CD8-positive, alpha-beta memory T cell (primary cell): ENCODE measurements at places on chromosomes 7 and 10. TPM values are rescaled to one million over a fixed set of nuclear protein-coding genes. Genes with fewer than 3 reads are reported as not detected.
A peak's percentile ranks its signal among the peaks of the same experiment; 100 is the strongest.

- no peak for DNase-seq
These were observed 22.2 kb downstream of the ZDHHC16 start for GRCh38 chr10:97468162-97468561.

DNA sequence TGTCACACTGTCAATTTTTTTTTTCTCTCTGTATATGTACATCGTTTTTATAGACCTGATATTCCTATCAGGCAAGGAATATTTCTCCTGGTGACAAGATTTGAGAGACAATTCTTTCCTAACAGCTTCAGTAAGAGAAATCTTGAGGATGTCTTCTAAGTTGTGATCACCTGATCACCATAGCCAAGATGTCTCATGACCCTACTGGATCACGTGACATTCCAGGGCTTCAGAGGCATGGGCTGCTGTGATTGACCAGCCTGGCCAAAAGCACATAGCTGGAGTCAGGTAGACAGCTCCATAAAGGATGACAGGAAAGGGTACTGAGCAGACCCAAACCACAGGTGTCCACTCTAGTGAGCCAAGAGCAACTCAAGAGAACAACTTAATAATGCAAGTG, 444.9 kb downstream of the SORCS3 start:
- no peak for DNase-seq

GRCh38 chr7:85021101-85021704, 165.7 kb downstream of the SEMA3D start:
- DNase-seq: no peak

GRCh38 chr7:127017196-127017595, 235.5 kb downstream of the GRM8 start:
- no peak for DNase-seq

ELN gene
- total RNA-seq: not detected

- DNase-seq: no peak
These were observed 222.9 kb downstream of the KIF20B start for GRCh38 chr10:89924261-89924660.

GRCh38 chr7:93047514-93048099, 70.2 kb downstream of the SAMD9 start:
- DNase-seq: no peak

FGF8 gene
- not detected for total RNA-seq

AOAH gene
- total RNA-seq: 26.4 TPM

DNA sequence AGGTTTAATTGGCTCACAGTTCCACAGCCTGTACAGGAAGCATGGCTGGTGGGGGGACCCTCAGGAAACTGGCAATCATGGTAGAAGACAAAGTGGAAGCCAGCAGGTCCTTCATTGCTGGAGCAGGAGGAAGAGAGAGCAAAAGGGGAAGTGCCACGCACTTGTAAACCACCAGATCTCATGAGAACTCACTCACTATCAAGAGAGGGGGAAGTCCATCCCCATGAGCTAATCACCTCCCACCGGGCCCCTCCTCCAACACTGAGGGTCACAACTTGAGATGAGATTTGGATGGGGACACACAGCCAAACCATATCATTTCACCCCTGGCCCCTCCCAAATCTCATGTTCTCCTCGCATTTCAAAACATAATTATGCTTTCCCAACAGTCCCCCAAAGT, 171.9 kb upstream of the CACNA2D1 start:
- DNase-seq: no peak

DKK1 gene
- total RNA-seq: not detected

DNA sequence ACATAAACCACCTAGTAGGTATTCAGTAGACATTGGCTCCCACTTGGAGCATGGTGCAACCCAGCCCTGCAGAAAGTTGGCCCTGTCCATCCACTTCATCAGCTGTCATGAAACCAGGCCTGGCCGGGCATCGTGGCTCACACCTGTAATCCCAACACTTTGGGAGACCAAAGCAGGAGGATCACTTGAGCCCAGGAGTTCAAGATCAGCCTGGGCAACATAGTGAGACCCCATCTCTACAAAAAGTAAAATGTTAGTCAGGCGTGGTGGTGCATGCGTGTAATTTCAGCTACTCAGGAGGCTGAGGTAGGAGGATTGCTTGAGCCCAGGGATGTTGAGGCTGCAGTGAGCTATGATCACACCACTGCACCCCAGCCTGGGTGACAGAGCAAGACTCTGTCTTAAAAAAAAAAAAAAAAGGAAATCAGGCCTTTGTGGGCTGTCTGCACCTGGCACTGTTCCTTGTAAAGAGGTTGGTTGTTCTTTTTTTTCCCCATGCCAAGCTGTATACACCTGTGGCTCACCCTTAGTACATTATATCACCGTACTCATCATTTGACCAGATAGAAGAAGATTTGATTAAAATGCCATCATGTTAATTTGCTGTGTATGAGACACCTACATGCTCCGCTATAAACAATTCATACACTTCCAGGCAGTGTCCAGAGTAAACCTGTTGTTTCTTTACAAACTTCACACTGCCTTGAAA, 45.4 kb upstream of the GRID1 start:
- DNase-seq: no peak

DNA sequence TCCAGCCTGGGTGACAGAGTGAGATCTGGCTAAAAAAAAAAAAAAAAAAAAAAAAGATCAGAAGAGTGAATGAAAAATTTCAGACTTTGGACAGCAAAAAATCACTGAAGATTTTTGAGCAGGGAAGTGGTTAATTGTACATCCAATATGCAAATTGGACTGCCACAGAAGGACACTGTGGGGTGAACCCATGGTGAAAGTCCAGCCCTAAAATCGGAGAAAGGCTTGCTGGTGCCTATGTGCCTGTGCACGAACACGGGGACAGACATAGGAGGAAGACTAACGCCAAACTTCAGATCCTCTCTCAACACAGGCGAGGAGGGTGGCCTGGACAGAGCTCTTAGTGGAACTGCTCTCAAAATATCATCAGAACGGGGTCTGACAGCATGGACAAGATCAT, 65.5 kb downstream of the FAM171A1 start:
- DNase-seq: no peak

GRCh38 chr10:74930965-74931364, 104.6 kb downstream of the KAT6B start:
- DNase-seq: no peak

DNA sequence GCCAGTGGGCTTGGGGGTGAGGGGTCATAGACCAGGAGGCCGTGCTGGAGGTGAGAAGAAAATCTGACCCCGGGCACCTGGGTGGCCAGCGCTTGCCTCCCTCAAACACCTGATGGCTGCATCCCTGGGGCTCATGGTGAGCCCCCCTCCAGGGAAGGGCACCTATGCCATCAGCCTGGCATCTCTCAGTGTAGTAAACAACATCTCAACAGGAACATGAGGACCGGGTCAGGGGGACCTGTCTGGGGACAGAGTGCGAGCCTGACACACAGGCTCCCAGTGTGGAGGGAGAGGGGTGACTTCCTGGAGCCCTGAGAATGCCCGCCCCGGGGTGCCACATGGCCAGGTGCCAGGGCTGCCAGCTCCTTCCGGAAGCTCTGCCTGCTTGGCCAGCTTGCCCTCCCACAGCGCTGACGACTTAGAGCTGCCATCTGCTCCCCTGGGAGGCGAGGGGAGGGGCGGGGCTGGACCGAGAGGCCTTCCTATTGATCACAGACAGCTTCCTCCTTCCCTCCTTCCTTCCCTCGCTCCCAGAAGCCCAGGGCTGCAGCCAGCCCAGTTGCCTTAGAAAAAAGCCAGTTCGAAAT, 12.3 kb downstream of the STX1A start:
- no peak for DNase-seq

- DNase-seq: no peak
These were observed 52.0 kb downstream of the KLRG2 start for GRCh38 chr7:139431459-139431858.

DNA sequence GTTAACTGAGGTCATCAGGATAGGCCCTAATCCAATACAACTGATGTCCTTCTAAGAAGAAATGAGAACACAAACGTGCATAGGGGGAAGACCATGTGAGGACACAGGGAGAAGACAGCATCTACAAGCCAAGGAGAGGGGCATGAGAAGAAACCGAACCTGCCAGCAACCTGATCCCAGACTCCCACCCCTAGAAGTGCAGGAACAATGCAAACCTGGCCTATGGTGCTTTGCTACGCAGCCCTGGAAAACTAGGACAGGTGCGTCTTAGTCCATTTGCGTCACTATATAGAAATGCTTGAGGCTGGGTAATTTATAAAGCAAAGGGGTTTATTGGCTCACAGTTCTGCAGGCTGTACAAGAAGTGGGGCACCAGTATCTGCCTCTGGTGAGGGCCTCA, 322.6 kb upstream of the ZNF32 start:
- no peak for DNase-seq

DNA sequence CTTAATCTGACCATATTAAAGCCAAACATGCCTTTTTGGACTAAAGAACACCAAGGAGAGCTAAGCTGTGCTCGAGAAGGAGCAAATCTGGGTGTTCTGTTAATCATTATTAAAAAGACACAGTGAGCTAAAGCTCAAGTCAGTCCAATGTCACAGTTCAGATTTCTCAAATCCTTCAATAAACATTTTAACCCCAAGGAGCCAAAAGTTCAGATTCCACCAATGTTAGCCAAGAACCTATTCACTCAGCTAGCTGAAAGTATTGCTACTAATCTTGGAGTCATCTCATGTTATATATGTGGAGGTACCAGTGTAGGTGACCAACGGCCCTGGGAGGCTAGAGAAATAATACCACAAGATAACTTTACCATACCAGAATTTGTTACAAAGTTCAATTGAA, 14.5 kb upstream of the ZNF33B start:
- DNase-seq: no peak

DNA sequence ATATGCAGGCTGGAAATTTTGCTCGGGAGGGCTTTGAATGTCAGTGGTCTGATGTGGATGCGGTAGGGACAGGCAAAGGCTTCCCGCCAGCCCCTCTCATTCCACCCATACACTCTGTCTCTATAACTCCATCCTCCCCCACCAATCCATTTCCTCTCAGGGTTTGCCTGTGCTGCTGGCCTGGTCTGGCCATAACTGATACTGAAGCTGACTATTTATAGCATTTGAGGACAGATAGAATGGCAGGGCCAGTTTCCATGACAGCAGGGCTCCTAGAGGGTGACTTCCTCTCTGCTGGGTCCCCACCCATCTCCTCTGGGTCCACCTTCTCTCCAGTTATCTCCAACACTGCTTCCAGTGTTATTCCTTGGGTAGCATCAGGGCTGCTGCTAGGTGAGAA, 6.6 kb upstream of the PDLIM1 start:
- DNase-seq: no peak

DNA sequence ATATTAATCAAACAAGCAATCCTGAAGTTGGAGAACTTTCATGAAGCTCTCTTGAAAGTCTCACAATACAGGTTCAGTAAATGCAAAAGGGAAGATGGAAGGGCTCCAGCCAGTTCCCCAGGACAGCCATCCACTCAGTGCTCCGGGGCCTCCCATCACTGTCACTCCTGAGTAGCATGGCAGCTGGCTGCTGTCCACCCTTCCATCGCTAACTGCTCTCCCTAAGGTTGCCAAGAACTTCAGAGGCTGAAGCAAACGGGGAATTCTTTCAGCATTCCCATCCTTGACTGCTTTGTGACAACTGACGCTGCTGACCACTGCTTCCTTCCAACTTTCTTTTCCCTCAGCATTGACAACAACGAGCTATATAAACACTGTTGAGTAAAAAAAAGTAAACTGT, 69.1 kb downstream of the VPS41 start:
- DNase-seq: no peak

DNA sequence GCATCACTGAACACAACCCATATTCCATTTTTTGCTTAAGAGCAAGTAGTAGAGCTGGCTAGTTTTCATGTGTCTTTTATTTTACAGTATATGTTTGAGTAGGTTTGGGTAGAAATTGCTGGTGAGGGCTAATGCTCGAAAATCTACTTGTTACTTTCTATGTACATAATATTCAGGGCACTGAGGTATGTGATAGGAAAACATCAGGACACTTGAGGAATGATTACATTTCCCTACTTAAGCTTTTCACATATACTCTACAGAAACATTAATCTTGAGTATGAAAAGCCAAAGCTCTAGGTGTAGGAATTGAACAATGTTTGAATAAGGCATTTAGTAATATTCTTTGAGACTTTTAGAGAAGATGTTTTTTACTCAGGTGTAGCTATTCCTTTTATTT, 73.6 kb downstream of the POU6F2 start:
- DNase-seq: no peak

KLF14 gene
- total RNA-seq: not detected

DNA sequence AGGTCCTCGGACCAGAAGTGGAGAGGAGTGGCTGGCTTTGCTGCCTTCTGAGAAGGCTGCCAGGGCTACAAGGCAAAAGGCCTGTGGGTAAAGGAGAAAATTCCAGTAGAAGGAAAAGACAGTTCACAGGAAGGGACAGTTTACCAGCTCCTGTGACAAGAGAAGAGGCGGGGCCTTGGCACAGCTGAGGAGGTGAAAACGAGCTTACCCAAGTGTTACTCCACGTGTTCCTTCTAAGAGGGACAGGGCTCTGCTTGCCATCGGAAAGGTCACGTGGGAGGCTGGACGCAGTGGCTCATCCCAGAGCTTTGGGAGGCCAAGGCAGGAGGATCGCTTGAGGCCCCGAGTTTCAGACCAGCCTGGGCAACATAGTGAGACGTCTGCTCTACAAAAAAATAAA, 129.4 kb upstream of the ZNF746 start:
- DNase-seq: no peak

GRCh38 chr7:90425376-90425775, 22.1 kb downstream of the CLDN12 start:
- DNase-seq: no peak

GRCh38 chr7:99557940-99558305, 519 bp upstream of the ZNF655 start:
- DNase-seq: no peak

GRCh38 chr7:112405286-112405685, 45.0 kb upstream of the IFRD1 start:
- no peak for DNase-seq

TEX36 gene
- total RNA-seq: not detected

DNA sequence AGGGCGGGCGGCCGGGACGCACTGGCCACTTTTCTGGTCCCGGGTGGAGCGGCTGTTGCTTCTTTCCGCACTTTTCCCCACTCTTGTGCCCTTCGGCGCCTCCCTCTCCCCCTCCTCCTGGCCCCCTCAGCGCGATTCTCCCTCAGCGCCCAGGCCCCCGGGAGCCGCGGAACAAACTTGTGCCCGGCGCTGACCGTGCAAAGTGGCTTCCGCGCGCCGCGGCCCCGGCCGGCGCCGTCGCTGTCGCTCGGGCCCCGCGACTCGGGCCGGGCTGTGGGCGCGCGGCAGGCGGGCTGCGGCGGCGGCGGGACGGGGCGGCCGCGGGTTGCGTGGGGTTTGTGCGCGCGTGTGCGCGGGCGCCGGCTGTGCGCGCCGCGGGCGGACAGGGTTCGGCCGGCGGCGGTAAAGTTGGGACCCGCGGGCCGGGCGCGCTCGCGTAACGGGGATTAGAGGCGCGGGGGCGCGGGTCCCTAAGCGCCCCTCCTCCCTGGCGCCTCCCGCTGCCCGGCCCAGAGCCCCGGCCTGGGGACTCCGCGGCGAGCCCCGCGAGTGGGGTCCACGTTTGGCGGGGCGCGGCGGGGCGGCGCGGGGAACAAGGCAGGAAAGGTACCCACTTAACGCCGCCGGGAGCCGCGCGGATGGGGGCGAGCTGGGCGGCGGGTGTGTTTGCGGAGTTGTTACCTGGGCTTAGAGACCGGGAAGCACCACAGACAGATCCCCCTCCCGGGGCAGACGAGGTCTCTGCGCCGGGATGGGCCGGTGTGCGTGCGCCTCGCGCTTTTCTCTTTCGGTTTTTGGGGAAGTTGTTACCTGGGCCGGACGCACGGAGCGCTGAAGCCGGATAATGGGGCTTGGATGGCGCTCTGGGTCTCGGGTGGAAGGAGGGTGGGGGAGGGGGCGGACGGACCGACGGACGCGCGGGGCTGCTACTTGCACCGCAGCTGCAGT, 860 bp downstream of the ZEB1 start:
- DNase-seq: peak; percentile 34

HOGA1 gene
- total RNA-seq: not detected

GRCh38 chr7:116571037-116571436, 46.2 kb downstream of the CAV1 start:
- DNase-seq: no peak

MSANTD7 gene
- total RNA-seq: 30.4 TPM
